D341Med (cell line): ENCODE measurements at places on chromosomes 13 and 19.

- DNase-seq = no peak
Observed at GRCh38 chr13:73075954-73076353, 17.1 kb downstream of the KLF5 start.

- no peak for DNase-seq
Observed at GRCh38 chr13:21175656-21176214, 617 bp downstream of the SKA3 start.

GRCh38 chr19:33960566-33960965 lies 163.9 kb downstream of the KCTD15 start:
- no peak for DNase-seq

DNA sequence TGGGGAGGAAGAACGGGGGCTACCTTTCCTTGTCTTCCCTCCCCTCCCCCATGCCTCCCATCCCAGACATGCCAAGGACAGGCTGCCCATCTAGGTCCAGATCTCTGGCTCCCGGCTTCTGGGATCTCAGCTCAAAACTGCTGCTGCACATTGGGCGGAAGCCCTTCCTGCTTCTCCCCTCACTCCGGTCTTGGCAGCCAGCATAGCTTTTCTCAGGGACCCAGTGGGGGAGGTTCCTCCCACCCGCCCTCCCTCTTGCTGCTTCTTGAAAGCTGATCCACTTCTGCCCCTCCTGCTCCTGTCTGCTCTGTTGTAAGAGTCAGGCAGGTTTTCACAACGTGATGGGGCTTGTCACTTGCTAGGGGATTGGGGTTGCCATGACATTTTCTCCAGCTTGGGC lies 21.7 kb upstream of the RNF17 start:
- DNase-seq = no peak

DNA sequence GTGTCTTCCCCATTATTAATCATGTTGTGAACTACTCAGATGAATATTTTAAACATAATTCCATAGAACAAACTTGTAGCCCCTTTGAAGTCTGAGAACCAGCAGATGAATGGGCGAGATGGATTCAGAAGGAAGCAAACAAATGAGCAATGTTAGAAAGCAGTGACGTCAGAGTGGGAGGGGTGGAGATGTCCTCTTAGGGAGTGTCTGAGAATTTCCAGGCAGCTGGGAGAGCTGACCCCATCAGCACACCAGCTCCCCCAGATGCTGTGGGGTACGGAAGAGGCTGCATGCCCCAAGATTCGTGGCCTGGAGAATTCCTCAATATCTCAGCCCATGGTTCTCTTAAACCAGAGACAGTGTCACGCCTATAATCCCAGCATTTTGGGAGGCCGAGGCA lies 68.6 kb downstream of the DPF1 start:
- DNase-seq = no peak

- DNase-seq = no peak
Observed at GRCh38 chr19:51183629-51184028, 41.3 kb upstream of the CD33 start.

- no peak for DNase-seq
Observed at GRCh38 chr19:41307954-41308449, 2.0 kb upstream of the CCDC97 start.

- peak; percentile 90 for DNase-seq
Observed at GRCh38 chr19:35869327-35870123, 1.2 kb downstream of the APLP1 start.

DNA sequence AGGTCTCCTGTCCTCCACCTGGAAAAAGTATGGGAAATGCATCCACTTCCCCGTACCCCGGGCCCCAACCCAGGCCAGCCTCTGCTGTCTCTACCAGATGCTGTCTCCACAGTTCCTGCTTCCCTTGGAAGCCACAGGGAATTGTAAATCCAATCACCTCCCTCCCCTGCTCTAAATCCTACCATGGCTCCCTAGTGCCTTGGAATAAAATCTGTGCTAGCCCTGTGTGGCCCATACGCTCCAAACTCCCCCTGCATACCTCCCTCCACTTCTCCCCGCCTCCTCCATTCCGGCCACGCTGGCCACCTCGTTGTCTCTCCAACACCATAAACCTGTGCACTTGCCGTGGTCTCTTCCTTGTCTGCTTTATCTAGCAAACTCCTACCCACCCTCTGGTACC lies 31.2 kb downstream of the UNC13A start:
- DNase-seq = peak; percentile 22

DNA sequence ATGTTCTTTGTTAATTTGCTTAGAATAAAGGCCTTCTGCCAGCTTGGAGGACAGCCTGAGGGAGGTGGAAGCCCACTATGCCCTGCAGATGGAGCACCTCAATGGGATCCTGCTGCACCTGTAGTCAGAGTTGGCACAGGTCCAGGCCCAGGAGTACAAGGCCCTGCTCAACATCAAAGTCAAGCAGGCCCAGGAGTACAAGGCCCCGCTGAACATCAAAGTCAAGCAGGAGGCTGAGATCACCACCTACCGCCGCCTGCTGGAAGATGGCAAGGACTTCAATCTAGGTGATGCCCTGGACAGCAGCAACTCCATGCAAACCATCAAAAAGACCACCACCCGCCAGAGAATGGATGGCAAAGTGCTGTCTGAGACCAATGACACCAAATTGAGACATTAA lies 41.7 kb downstream of the ZNF85 start:
- DNase-seq = no peak

- no peak for DNase-seq
Observed at GRCh38 chr13:98398581-98398980, 178.3 kb downstream of the STK24 start.

DNA sequence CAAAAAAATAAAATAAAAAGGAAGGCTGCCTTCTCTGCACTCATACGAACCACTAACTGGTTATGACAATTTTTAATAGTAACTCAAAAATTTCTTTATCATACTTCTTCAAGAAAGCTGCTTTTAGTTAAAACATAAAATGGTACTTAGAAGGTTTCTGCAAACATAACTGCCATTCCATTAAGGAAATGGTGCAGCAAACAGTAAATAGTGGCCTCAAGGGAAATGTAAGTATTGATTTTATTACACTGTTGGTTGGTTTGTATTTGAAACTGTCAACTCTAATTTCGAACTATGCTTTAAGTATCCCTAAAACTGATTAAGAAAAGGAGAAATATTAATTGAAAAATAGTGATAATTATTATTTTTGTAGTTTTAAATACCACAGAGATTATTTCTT lies 278.0 kb downstream of the DACH1 start:
- no peak for DNase-seq

DNA sequence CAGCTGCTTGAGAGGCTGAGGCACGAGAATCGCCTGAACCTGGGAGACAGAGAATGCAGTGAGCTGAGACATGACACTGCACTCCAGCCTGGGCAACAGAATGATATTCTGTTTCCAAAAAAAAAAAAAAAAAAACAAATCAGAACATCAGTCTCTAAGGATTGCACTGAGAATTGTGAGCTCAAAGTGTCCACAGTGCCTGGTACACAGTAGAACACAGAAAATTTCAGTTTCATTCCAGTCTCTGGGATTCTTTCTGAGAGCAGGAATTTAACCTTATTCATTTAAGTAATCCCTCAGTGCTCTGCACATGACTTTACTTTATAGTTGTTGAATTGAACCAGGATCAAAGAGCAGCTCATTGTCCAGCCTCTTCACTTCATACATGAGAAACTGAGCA lies 25.9 kb upstream of the GATAD2A start:
- DNase-seq = no peak

DNA sequence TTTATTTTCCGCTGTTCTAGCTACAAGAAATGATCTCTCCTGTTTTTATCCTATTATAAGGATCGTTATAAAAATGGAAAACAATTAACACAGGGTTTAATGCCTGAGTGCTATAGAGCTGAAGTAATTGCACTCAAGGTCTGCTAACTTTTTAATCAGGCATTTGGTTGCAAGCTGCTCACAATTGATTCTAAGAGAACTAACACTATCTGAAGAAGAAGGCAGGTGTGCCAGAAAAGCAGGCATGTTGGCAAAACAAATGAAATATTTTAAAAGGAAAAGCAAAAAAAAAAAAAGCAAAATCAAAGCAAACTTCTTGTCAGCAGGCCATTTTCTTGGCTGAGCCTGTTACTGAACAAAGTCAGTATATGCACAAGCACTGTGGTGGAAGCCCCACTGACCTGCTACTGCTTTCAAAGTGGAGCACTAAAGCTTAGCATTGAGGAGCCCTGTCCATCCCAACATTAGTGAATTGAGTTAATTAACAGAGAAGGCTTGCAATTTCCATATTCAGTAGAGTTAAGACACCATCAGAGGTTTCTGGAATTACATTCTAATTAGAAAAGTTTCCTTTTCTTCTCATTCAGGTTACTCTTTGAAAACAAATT lies 574.2 kb downstream of the PCDH9 start:
- no peak for DNase-seq

DNA sequence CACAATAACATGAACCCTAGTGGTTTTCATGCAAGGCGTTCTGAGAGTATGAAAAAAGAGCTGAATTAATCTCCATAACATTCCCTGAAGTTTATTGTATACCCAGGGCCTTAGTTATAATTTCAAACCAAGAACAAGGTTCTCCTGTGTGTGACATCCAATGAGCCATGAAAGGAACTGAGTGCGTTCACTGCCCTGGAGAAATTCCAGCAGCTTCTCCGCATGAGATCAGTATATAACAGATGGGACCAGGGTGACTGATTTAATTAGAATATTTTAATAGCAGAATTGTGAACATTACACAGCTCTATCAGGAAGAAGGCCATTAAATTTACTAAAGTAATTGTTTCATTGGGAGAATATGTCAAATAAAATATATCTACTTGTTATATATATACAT lies 1190.5 kb upstream of the SLC10A2 start:
- no peak for DNase-seq

DNA sequence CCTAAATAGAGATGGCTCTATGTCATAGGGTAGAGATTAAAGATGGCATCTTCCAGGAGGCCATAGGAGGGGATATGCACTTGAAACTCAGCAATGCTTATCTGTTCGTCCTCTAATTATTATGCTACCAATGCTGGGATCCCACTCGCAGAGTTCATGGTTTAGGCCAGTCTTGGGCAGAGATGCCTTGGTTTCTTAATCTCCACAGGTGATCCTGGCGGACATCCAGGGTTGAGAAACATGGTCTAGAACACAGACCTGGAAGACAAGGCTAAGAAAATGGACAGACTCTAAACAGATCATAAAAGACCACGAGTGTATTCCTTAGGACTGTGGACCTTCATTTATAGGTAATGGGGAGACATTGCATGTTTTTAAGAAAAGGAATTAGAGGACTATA lies 70.0 kb upstream of the IRS2 start:
- no peak for DNase-seq

DNA sequence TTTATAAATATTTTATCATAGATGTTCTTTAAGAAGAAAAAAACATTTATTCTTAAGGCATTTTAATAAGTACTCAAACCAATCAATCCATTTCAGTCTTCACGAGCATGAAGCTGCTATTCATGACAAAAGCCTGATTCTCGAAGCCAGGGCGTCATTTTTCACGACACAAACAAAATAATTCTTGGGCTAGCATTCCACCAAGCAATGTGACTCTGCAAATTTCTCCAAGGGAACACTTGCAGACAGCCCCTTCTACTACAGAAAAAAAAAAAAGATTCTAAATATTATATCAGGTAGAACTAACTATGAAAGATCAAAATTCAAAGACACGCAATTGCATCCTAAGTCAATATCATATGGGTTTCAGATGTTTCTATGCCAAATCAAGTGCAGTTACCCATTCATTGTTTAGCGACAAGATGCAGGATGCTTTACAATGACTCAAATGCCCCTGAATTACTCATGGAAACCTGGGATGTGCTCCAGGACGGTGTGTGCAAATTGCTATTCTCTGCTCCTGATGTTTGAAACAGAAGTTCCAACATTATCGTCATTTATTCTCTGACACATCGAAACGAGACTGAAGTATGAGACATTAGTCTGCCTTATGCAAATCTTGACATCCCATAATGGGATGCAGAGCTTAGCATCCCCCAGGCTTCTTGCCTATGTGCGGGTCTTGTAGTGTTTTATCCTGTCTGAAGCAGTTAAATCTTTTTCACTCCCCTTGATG lies 517.7 kb downstream of the MYO16 start:
- DNase-seq = no peak

- DNase-seq = no peak
Observed at GRCh38 chr19:45163751-45164460, 3.1 kb upstream of the NKPD1 start.

GRCh38 chr13:49441846-49442245 lies 2.0 kb downstream of the CAB39L start:
- no peak for DNase-seq

DNA sequence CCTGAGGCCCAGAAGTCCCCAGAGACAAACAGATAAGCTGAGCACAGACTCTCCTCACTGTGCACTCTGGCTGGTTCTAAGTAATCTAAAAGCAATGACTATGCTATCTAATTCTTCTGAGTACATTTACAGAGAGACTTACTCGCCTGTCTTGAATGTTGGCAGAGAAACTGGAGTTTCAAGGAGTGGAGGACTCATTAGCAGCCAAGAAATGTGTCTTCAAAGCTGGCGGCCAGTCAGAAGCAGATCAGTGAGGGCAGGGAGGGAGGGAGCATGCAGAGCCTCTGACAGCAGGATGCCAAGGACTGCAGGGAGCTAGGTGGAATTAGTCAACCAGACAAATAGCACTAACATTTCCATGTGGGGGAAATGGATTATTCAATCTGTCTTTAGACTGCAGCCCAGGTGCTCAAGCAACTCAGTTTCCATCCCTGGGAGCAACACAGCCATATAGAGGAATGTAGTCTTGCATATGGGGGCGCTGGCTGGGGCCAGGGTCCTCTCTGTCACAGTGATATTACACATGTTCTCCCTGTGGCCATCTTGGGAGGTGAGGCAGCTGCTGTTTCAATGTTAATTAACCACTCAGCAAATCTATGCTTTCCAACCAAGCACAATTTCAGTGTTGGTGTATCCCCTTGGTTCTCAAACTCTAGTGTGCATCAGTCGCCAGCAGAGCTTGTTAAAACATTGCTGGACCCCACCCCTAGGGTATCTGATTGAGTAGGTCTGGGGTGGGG lies 97.9 kb downstream of the CCNA1 start:
- DNase-seq = no peak

- DNase-seq = no peak
Observed at GRCh38 chr13:63497601-63498000, 2082.0 kb upstream of the PCDH20 start.

GRCh38 chr13:40058757-40059236 lies 403.3 kb downstream of the COG6 start:
- DNase-seq = no peak

GRCh38 chr13:49602005-49602404 lies 16.6 kb upstream of the RCBTB1 start:
- no peak for DNase-seq

DNA sequence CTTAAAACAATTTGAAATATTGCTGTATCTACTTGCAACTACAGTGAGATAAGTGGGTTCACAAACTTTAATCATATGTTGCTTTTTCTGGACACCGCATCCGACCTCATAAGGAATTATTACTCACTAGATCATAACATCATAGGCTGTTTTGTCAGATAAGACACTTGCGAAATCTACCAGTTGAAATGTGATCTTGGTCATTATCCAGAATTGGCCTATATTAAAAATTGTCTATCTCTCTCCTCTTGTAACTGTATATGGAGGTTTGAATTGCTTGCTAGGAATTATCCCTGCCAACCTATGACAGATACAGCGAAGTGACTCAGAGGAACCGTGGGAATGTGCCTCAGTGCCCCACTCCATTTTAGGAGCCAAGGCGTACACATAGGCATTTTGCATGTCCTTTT lies 117.0 kb upstream of the POSTN start:
- no peak for DNase-seq

- DNase-seq = no peak
Observed at GRCh38 chr19:31976775-31977536, 368.5 kb upstream of the ZNF507 start.

GRCh38 chr13:83220241-83220640 lies 662.0 kb downstream of the SLITRK1 start:
- DNase-seq = no peak
